ENCODE measurements at places on chromosomes 6 and 20.

GRCh38 chr6:16335176-16335575 lies 96.8 kb downstream of the GMPR start:
- DNase-seq, result no peak

DNA sequence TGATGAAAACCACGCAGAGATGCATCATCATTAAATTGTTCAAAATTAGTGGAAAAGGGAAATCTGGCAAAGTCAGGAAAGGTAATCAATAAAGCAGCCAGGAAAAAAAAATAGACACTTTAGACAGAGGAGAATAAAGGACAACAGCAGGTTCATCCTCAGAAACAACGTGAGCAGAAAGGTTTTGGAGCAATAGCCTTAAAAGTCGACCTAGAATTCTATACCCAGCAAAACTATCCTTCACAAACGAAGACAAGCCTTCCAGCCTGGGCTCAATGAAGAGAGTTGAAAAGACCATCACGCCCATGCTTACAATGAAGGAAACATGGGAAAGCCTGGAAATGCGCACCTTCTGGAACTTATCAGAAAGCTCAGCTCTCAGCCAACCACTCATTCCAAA lies 24.7 kb upstream of the CHRNA4 start:
- DNase-seq, result no peak

- DNase-seq, result no peak
Observed at GRCh38 chr6:41871691-41872090, 23.5 kb downstream of the USP49 start.

- no peak for DNase-seq
Observed at GRCh38 chr20:63530788-63531160, 6.4 kb downstream of the PTK6 start.

DNA sequence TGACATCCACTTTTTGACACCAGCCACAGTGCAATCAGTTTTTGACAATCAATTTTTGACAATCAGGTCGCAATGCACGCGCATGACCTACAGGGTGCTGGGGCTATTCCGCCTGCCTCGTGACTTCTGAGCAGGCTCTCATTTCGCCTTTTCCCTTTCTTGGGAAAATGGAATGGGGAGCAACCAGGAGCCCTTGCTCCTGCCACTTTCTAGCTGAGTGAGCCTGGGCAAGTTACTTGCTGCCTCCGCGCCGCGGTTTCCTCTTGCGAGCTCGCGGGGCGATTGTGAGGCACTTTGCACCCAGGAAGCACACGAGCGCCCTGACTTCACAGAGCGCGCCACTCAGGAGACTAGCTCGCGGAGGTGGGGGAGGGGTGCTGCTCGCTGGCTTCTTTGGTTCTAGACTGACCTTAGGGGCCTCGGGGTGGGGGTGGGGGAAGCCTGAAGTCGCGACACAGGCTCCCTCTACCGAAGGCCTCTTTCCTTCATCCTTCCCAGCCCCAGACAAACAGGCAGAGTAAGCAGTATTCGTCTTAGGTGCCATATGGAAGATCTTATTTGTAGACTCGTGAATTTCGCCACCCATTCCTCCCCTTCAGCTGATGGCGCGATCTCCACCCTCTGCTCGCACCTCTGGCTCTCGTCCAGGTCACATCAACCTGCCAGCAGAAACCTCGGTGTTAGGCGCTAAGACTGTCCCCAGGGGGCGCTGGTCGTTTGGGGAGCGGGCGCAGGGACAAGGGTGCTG lies 4.6 kb downstream of the TP53TG5 start:
- DNase-seq, result peak; percentile 87

- DNase-seq, result no peak
Observed at GRCh38 chr6:87012743-87013142, 75.4 kb downstream of the HTR1E start.

DNA sequence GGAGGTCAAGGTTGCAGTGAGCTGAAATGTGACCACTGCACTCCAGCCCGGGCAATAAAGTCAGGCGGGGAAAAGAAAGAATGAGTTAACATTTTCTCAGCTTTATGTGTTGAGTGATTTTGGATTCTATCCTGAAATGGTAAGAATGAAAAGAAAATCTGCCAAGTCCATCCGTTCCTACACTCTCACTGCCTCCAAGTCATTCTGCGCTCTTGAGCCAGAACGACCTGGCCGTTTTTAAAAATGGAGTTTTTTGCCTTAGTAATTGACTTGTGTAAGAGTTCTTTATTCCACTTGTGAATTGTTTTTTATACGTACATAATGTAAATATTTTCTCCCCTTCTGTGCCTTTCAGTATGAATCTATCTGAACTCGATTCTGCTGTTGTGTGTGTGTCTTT lies 28.7 kb downstream of the DNAJC5 start:
- DNase-seq, result no peak

DNA sequence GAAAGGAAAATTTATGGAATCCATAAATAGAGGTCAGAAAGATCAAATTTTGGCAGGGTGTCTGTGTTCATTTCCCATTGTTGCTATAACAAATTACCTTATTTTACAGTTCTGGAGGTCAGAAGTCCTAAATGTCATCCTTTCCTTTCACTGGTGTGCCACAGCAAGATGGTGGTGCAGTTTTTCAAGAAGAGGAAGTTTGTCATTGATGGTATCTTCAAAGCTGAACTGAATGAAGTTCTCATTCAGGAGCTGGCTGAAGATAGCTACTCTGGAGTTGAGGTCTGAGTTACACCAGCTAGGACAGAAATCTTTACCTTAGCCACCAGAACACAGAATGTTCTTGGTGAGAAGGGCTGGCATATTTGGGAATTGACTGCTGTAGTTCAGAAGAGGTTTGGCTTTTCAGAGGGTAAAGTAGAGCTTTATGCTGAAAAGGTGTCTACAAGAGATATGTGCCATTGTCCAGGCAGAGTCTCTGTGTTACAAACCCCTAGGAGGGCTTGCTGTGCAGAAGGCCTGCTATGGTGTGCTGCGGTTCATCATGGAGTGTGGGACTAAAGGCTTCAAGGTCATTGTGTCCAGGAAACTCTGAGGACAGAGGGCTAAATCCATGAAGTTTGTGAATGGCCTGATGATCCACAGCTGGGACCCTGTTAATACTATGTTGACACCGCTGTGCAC lies 7.2 kb upstream of the CCNC start:
- DNase-seq, result no peak

DNA sequence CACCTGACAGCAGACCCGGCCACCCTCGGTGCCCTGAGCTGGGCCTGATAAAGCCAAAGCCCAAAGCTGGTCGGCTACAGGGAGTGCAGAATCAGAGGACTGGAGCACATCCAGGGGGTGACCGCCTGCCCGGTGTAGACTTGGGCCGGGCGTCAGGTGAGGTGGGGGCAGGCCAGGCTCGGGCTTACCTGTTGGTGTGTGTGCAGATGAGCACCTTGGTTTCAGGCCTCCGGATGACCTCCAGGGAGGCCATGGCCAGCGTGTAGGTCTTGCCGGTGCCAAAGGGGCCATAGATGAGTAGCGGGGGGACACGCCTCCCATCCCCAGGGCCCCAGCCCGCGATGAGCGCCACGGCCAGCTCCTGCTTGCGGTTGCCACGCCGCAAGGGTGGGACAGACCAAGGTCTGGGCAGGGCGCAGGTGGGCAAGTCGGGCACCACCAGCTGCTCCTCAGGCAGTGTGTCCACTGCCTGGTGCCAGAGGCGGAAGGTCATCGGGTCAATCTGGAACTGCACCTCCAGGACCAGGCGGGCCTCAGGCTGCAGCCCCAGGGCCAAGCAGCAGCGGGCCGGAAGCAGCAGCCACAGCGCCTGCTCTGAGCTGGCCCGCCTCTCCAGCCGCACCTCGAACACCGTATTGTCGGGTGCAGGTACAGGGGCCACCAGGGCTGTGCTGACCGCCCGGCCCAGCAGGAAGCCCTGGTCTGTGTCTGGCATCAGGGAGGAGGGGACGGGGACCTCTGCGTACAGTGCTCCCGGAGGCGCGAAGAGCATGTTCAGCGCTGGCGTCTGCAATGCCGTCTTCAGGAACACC lies 5.7 kb downstream of the HELZ2 start:
- no peak for DNase-seq

DNA sequence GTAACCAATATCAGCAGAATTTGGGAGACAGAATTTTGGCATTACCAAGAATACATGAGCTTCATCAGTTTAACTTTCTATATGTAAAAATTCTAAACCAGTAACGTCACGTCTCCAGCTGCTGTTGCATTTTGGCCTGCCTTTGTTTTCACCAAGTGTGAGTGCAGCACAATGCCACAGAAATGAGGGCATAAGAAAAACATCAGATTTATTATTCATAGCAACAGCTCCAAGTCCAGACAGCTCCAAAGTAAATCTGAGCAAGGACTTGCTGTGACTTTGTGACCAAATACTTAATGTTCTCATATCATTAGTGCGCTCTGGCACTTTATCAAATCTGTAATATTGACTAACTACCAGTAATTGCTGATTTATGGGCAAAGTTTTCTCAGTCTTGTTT lies 11.0 kb upstream of the FBXL4 start:
- DNase-seq, result no peak

GRCh38 chr6:137519629-137520176 lies 25.5 kb upstream of the OLIG3 start:
- DNase-seq, result no peak

- no peak for DNase-seq
Observed at GRCh38 chr6:145699462-145699861, 35.9 kb downstream of the EPM2A start.

GRCh38 chr20:10111139-10111958 lies 76.6 kb downstream of the ANKEF1 start:
- no peak for DNase-seq

- DNase-seq, result no peak
Observed at GRCh38 chr6:5172041-5172653, 87.0 kb downstream of the PPP1R3G start.

GRCh38 chr6:118324116-118324515 lies 224.0 kb upstream of the PLN start:
- no peak for DNase-seq

DNA sequence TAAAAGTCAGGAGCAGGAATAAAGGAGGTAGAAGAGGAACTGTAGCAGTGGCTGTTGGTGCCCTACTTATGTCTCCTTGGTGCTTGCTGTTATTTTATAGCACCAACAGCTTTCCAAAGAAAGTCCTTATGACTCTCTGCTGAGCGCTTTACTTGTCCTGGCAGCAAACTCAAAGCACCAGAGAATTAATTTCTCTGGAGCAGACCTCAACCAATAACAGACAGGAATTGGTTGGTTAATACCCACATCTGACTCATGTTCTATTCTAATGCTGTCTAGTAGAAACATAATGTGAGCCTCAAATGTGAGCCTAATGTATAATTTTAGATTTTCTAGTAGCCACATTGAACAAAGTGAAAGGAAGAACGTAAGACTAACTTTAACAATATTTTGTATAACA lies 685.9 kb downstream of the KIF16B start:
- DNase-seq, result no peak

DNA sequence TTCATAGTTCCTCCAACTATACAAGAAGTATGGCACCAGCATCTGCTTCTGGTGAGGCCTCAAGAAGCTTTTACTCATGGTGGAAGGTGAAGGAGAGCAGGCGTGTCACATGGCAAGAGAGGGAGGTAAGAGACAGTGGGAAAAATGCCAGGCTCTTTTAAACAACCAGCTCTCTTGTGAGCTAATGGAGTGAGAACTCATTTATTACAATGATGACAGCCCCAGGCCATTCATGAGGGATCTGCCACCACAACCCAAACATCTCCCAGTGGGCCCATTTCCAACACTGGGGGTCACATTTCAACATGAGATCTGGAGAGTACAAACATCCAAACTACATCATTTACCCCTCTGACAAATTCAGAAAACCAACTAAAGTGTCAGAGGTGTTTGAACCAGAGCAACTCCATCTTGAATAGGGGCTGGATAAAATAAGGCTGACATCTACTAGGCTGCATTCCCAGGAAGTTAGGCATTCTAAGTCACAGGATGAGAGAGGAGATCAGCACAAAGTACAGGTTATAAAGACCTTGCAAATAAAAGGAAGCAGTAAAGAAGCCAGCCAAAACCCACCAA lies 2.2 kb upstream of the UBD start:
- DNase-seq, result no peak

DNA sequence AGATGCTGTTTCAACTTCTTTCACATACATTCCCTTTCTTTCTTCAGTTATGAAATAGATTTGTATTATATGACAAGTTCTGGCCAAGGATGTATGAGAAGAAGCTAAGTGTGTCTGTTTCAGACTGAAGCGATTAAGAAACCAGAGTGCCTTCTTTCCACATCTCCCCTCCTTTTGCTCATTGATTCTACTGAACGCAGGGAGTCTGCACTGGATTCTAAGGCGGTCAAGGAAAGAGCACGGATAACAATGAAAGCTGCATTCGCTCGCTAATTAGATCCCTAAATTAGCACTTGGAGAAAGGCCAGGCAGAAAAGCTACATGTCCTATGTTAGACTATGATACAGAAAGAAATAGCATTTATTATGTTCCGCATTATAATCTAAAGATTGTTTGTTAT lies 267.7 kb downstream of the HAO1 start:
- no peak for DNase-seq

- no peak for DNase-seq
Observed at GRCh38 chr6:47427680-47428079, 49.9 kb upstream of the CD2AP start.

DNA sequence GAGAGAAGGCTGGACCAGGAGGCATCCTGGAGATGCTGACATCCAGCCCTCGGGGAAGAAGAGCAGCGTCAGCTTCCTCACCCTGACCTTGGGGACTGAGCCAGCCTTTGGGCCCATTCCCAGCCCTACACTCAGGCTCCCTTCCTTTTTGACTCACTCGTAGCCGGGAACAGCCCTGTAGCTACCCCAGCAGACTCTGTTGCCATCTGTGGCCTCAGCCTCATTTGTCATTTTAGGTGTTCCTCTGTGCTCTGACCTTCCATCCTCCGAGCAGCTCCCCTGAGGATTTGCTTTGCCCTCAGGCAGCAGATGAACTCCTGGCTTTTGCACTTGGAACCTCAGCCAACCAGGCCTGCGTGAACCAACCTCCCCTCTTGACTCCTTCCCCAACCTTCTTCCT lies 67.5 kb downstream of the ELOVL2 start:
- DNase-seq, result no peak

Measured in T-helper 1 cell (primary cell).